ENCODE measurements at places on chromosomes 11 and 22. TPM values are rescaled to one million over a fixed set of nuclear protein-coding genes. Genes with fewer than 3 reads are reported as not detected.
A peak's percentile ranks its signal among the peaks of the same experiment; 100 is the strongest.

Gene PDE3B
- 1.0 TPM for polyA plus RNA-seq

Gene C1QTNF4
- 4.3 TPM for polyA plus RNA-seq

Gene ME3
- 13.9 TPM for polyA plus RNA-seq

Gene GPHA2
- 0.67 TPM for polyA plus RNA-seq

Gene PNPLA3
- polyA plus RNA-seq: 4.4 TPM

Gene GGTLC3
- polyA plus RNA-seq: not detected

Gene BUD13
- 12.5 TPM for polyA plus RNA-seq

Gene APOA5
- not detected for polyA plus RNA-seq

Gene OR9Q2
- polyA plus RNA-seq: not detected

Gene RAB38
- 7.9 TPM for polyA plus RNA-seq

Gene VPREB3
- 37.6 TPM for polyA plus RNA-seq

Gene OR1S2
- polyA plus RNA-seq: not detected

Gene ST13
- polyA plus RNA-seq: 90.0 TPM

Gene DNAJB13
- 0.27 TPM for polyA plus RNA-seq

DNA sequence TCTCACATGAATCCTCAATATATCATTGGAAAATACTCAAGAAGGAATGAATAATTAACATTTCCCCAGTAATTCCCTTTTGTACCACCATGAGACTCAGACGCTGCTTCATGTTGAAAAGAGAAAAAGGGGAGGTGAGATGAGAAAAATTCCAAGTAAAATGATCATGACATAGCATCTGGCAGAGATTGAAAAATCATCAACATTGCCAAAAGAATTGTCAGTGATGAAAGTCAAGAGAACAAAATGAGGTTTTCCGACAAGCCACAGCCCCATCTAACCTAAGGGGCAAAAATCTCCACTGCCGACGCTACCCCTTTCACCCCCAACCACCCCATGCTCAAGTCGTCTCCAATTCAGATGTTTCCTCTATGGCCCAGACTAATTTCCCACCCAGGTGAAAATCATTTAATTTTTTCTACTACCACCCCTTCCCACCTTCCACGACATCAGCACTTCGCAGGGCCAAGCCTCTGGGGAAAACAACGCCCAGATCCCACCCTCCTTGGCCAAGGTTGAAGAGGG, 1.2 kb downstream of the RAB6A start:
- no peaks in the 10 kb centered on the region for H3K27me3 ChIP-seq
- H3K36me3 ChIP-seq: no peaks in the 10 kb centered on the region
- peak overlapping the region; percentile 88 for H3K4me3 ChIP-seq
- peaks cover 21% of the 10 kb centered on the region for H3K4me1 ChIP-seq
- H3K27ac ChIP-seq: peak overlapping the region; percentile 98

- no peaks in the 10 kb centered on the region for H3K36me3 ChIP-seq
- H3K4me3 ChIP-seq: no peak overlapping the region
- DNase-seq: no peak
- no peak overlapping the region for H3K27ac ChIP-seq
- H3K4me1 ChIP-seq: no peaks in the 10 kb centered on the region
These were observed 15.6 kb downstream of the PTH start for GRCh38 chr11:13480198-13480597.

- H3K27ac ChIP-seq: peak overlapping the region; percentile 97
- H3K36me3 ChIP-seq: no peaks in the 10 kb centered on the region
- H3K27me3 ChIP-seq: no peaks in the 10 kb centered on the region
- H3K4me1 ChIP-seq: peaks cover 40% of the 10 kb centered on the region
- peak overlapping the region; percentile 88 for H3K4me3 ChIP-seq
- peak; percentile 69 for DNase-seq
These were observed 661 bp upstream of the MALAT1 start for GRCh38 chr11:65498042-65498726.

- H3K36me3 ChIP-seq: no peaks in the 10 kb centered on the region
- H3K4me3 ChIP-seq: no peak overlapping the region
- H3K27me3 ChIP-seq: no peaks in the 10 kb centered on the region
- H3K4me1 ChIP-seq: peaks cover 16% of the 10 kb centered on the region
- peak overlapping the region; percentile 78 for H3K27ac ChIP-seq
- DNase-seq: peak; percentile 57
These were observed 15.6 kb downstream of the PISD start for GRCh38 chr22:31646186-31647019.

DNA sequence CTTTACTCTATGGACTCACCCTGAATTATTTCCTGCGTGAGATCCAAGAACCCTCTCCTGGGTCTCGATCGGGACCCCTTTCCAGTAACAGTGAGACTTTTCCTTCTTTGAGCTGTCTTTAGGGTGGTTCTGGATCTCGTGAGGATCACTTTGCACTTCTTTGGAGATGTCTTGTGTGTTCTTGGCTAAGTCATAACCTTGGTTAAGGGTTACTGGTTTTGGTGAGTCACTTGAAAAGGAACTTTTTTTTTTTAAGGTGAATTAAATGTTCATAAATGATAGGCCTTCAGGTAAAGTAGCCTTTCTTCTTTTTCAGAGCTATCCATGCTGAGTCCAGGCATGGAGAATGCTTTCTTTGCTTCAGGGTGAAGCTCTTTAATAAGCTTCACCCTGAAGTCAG, 19.4 kb upstream of the GSTP1 start:
- peaks cover 11% of the 10 kb centered on the region for H3K4me1 ChIP-seq
- no peaks in the 10 kb centered on the region for H3K27me3 ChIP-seq
- peak overlapping the region; percentile 82 for H3K27ac ChIP-seq

DNA sequence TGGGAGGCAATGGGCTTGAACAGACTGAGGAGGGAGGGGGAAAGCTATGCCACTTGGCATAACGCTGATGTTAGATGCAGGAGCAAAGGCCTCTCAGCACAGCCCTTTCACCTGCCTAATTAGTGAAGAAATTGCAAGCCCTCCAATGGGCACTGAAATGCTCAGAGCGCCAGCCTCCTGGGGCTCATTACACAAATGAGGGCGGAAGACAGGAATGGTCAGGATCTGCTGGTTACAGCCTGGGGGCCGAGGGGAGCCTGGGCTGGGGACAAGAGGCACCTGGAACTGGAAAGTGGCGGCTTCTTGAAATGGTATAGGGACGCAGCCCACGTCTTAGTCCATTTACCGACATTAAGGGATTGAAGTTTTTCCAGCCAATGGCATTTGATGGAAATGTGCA, 50.2 kb upstream of the PLET1 start:
- no peaks in the 10 kb centered on the region for H3K4me1 ChIP-seq
- DNase-seq: no peak
- H3K4me3 ChIP-seq: no peak overlapping the region
- no peak overlapping the region for H3K27ac ChIP-seq
- no peaks in the 10 kb centered on the region for H3K27me3 ChIP-seq

DNA sequence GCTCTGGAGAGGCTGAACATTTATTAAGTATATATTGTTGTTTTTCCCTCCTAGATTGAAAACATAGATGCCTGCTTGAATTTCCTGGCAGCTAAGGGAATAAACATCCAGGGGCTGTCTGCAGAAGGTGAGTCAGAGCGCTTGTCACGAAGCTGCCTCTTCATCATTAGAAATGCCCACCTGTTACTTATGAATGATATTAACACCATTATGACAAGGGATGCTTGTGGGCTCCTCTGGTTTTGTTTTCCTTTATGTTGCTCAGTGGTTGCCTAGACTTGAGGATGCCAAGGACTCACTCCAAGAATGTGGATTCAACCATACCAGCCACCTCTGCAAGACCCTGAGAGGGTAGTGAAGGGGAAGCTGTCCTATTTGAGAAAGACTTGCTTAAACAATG, 156.2 kb downstream of the NAV2 start:
- no peak for DNase-seq
- H3K27ac ChIP-seq: no peak overlapping the region
- H3K27me3 ChIP-seq: no peaks in the 10 kb centered on the region

DNA sequence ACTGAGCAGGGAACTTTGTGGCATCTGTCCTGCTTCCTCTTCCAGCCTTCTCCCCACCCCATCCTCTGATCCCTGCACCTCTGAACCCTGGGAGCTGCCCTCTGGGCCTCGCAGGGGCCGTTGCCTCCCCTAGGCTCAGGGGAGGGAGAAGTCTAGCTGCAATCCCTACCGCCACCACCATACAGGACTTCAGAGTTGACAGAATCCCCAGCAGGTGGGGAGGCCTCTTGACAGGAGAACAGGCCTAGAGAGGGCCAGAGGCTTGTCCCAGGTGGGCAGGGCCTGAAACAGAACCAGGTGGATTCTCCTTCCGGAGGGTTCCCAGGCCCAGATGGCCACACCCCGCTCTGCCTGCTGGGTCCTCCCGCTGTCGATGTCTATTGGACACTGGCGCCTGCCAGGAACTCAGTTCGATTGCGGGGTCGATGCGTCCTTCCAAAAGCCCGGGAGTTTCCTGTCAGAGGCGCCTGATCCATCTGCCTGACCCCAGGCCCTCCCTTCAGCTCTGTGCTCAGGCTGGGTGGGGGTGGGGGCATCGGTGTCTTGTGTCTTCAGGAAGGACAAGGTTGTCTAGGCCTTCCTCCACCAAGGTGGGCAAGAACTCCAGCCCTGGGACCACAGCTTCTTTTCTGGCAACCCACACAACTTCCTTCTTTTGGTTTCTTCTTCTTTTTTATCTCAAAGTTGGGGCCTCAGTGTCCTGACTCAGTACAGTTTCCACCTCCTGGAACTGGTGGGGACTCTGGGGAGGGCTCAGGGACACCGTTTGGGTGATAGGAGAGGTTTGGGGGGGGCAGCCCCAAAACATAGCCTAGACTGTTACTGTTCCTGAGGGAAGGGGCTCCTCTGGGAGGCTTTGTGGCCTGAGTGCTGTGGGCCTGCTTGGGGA, 6.4 kb downstream of the STARD10 start:
- DNase-seq: no peak
- H3K27ac ChIP-seq: no peak overlapping the region
- no peak overlapping the region for H3K4me3 ChIP-seq

- no peaks in the 10 kb centered on the region for H3K27me3 ChIP-seq
- no peaks in the 10 kb centered on the region for H3K4me1 ChIP-seq
- H3K4me3 ChIP-seq: no peak overlapping the region
- H3K36me3 ChIP-seq: no peaks in the 10 kb centered on the region
- no peak for DNase-seq
- no peak overlapping the region for H3K27ac ChIP-seq
These were observed 5.8 kb downstream of the MS4A6E start for GRCh38 chr11:60332846-60333245.

DNA sequence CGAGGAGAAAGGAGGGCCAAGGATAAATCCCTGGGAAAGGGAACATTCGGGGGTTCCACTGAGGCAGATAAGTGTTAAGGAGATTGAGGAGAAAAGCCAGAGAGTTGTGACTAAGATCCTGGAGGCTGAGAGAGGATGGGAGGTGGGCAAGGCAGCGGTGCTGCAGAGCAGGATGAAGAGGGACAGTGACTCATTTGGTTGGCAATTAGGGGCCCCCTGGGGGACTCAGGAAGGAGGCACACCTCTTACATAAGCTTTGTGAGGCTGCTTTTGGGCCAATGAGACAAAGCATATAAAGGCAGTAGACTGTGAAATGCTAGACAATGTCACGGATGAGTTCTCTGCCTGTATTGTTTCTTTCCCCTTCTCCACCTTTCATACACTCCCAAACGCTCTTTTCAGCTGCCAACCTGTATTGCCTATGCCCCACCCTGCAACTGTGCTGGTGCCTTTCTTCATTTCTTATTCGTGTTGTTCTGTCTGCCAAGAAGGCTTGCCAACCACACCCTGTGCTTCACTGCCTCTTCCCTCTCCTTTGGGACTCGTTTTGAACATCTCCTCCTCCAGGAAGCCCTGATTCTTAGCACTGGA, 246.8 kb upstream of the KIRREL3 start:
- H3K4me1 ChIP-seq: no peaks in the 10 kb centered on the region
- no peaks in the 10 kb centered on the region for H3K36me3 ChIP-seq
- no peaks in the 10 kb centered on the region for H3K27me3 ChIP-seq
- no peak overlapping the region for H3K4me3 ChIP-seq

GRCh38 chr22:37062376-37062675, 10.8 kb downstream of the KCTD17 start:
- H3K27me3 ChIP-seq: peaks cover 6% of the 10 kb centered on the region
- no peaks in the 10 kb centered on the region for H3K36me3 ChIP-seq
- H3K4me3 ChIP-seq: no peak overlapping the region
- H3K27ac ChIP-seq: no peak overlapping the region

GRCh38 chr11:1572197-1573076, at the start of gene DUSP8:
TSS of gene DUSP8 (minus strand) at chr11:1572271. CDS start at chr11:1565826, 6,445 bp downstream.
- H3K27ac ChIP-seq: peak within 1 kb of the TSS; percentile 45
- peak; percentile 90 for DNase-seq
- peaks cover 5% of the 10 kb centered on the region for H3K4me1 ChIP-seq
- H3K4me3 ChIP-seq: no peak within 1 kb of the TSS
- no peaks in the 10 kb centered on the region for H3K36me3 ChIP-seq

- H3K4me1 ChIP-seq: peaks cover 32% of the 10 kb centered on the region
- no peaks in the 10 kb centered on the region for H3K27me3 ChIP-seq
- H3K36me3 ChIP-seq: no peaks in the 10 kb centered on the region
- peak; percentile 88 for DNase-seq
- peak overlapping the region; percentile 65 for H3K4me3 ChIP-seq
These were observed 922 bp upstream of the CSNK1E start for GRCh38 chr22:38317995-38318715.

- H3K36me3 ChIP-seq: no peaks in the 10 kb centered on the region
- H3K27me3 ChIP-seq: no peaks in the 10 kb centered on the region
- H3K4me3 ChIP-seq: no peak overlapping the region
- no peak for DNase-seq
- H3K27ac ChIP-seq: no peak overlapping the region
These were observed 17.8 kb upstream of the NEAT1 start for GRCh38 chr11:65404638-65405339.

GRCh38 chr22:36419177-36419911, 31.6 kb upstream of the MYH9 start:
- peaks cover 20% of the 10 kb centered on the region for H3K4me1 ChIP-seq
- DNase-seq: no peak
- H3K4me3 ChIP-seq: peak overlapping the region; percentile 5
- H3K36me3 ChIP-seq: no peaks in the 10 kb centered on the region
- H3K27me3 ChIP-seq: no peaks in the 10 kb centered on the region
- H3K27ac ChIP-seq: peak overlapping the region; percentile 75

DNA sequence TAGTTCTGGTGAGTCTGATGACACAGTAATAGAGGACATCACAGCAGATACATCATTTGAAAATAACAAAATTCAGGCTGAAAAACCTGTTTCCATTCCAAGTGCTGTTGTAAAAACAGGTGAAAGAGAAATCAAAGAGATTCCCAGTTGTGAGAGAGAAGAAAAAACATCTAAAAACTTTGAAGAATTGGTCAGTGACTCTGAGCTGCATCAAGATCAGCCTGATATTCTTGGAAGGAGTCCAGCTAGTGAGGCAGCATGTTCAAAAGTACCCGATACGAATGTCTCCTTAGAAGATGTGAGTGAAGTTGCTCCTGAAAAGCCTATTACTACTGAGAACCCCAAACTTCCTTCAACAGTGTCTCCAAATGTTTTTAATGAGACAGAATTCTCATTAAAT, 38.7 kb downstream of the RTN3 start:
- H3K4me3 ChIP-seq: no peak overlapping the region
- H3K27me3 ChIP-seq: no peaks in the 10 kb centered on the region
- no peaks in the 10 kb centered on the region for H3K4me1 ChIP-seq
- no peaks in the 10 kb centered on the region for H3K36me3 ChIP-seq
- no peak overlapping the region for H3K27ac ChIP-seq

- DNase-seq: no peak
- no peaks in the 10 kb centered on the region for H3K27me3 ChIP-seq
- H3K4me1 ChIP-seq: no peaks in the 10 kb centered on the region
- no peaks in the 10 kb centered on the region for H3K36me3 ChIP-seq
These were observed 82.3 kb downstream of the YAP1 start for GRCh38 chr11:102192349-102193066.

- H3K27me3 ChIP-seq: no peaks in the 10 kb centered on the region
- no peaks in the 10 kb centered on the region for H3K4me1 ChIP-seq
- H3K36me3 ChIP-seq: no peaks in the 10 kb centered on the region
These were observed 3.3 kb downstream of the TESMIN start for GRCh38 chr11:68748061-68748460.

- H3K4me1 ChIP-seq: no peaks in the 10 kb centered on the region
- no peak overlapping the region for H3K27ac ChIP-seq
- no peak overlapping the region for H3K4me3 ChIP-seq
These were observed 10.0 kb downstream of the MUC5B start for GRCh38 chr11:1232883-1233321.

Data from adrenal gland (tissue), 19 donors.